Endothelial cell (in vitro differentiated cells): ENCODE measurements at places on chromosomes 6 and 20.
A peak's percentile ranks its signal among the peaks of the same experiment; 100 is the strongest.

DNA sequence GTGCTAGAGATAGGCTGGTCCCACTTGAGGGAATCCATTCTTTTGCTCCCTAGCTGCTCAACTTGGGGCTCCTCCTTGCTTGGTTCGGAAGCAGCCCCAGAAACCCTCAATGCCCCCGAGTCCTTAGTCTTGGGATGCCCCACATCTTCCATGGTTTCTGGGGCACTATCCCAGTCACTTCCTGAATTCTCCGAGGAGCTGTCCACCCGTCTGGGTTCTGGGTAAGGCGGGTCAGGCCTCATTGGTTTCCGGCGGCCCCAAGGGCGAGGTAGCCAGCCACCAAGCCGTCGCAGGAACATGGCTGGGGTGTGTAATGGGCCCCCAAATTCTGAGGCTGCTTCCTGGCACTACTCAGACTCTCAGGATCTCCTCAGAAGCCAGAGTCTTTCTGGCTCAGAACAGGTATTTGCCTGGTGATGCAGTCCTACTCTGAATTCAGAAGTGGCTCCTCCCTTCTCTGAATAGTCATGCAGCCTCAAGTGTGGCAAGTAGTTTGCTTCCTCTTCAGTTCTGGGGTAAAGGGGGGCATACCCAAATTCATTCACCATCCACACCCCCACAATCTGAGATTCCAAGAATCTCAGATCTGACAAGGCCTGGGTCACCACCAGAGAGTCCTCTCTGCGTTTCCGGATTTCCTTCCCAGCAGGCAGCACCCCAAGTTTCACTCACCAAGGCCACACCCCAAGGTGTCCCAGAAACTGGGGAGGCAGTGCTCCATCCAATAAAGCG, 763 bp downstream of the C6orf47 start:
- no peak for DNase-seq

DNA sequence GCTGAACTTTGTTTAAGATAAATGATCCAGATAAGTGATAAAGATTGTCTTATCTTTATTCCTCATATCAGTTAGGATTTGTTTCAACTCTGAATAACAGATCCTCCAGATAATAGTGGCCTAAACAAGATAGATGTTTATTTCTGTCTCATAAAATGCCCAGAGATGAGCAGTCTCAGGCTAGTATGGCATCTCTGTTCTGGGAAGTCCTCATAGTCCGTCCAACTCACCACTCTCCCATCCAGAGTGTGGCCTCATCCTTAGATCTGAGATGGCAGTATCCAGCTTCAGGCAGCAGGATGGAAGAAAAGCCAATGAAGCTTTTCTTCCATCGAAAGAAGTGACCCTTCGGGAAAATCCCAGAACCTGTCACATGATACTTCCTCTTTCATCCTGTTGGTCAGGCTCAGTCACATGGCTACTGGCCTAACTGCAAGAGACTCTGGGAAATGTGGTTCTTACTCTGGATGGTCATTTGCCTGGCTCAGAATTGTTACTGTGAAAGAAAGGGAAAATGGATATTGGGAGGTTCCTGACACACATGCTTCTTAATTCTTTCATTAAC, 29.4 kb upstream of the TAGAP start:
- peak; percentile 34 for DNase-seq

- no peak for DNase-seq
Measured at GRCh38 chr20:63284083-63284440, 8.9 kb upstream of the COL20A1 start.

DNA sequence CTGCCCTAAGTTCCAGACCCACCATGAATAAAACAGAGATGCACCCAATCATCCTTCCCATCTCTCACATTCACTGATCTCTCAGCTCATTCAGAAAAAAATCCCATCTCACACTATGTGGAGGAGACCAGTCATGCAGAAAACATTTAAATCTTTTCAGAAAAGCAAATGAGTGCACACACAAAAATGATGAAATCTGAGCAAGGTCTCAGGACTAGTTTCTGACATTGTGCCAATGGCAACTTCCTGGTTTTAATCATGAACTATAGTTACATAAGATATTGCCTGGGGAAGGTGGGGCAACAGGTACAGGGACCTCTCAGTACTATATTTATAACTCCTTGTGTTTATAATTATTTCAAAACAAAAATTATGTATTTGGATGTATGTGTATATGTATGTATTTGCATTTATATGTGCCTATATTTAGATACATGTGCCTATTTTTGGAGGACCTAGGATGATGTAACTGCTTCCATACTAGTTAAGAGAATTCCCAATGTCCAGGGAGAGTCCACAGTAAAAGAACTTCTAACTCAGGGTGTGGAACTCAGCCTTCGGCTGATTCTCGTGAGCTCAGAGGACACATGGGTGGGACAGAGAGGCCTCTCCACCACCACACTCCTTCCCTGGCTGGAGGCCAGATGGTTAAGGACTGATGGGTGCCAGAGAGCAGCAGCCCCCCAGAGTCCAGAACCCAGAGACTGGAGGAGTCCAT, 71.7 kb upstream of the MAP3K4 start:
- DNase-seq = no peak

GRCh38 chr20:17940224-17940971, 28.2 kb downstream of the SNX5 start:
- no peak for DNase-seq

DNA sequence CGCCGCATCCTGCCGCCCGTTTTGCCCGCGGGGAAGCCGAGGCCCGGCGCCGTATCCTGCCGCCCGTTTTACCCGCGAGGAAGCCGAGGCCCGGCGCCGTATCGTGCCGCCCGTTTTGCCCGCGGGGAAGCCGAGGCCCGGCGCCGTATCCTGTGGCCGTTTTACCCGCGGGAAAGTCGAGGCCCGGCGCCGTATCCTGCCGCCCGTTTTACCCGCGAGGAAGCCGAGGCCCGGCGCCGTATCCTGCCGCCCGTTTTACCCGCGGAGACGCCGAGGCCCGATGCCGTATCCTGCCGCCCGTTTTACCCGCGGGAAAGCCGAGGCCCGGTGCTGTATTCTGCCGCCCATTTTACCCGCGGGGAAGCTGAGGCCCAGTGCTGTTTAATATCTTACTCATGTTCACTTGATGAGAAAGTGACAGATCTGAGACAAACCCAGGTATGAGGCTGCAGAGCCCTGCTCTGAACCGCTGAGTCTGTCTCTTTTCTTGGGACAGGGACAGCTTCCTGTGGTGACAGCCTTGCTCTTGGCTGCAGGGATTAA, 129.4 kb downstream of the CDH26 start:
- no peak for DNase-seq

- DNase-seq = no peak
Measured at GRCh38 chr6:34806738-34807453, 15.0 kb downstream of the BLTP3A start.

DNA sequence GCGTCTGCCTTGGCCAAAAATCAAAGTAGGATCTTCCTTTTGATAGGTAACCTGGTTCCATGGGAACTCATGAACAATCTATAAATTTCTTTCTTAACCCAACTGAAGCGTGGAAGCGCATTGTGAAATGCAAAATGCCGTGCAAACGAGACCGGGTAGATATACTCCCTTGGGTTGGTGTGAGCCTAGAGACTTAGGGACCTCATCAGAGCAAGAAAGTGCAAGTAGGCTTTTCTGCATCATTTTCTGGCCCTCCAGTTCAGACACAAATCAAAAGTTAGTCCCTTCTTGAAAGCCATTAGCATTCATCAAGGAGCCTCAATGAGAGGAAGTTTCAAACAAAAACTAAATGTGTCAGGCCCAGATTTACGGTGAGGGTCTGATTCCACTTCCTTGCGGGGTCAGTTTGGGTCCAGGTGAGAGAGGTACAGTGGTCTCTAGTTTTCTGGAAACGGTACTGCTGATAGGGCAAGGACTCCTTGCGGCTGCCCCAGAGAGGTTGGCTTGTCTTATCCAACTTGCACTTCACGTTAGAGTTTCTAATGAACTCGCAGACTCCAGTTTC, 5.3 kb upstream of the ZNF184 start:
- peak; percentile 8 for DNase-seq

DNA sequence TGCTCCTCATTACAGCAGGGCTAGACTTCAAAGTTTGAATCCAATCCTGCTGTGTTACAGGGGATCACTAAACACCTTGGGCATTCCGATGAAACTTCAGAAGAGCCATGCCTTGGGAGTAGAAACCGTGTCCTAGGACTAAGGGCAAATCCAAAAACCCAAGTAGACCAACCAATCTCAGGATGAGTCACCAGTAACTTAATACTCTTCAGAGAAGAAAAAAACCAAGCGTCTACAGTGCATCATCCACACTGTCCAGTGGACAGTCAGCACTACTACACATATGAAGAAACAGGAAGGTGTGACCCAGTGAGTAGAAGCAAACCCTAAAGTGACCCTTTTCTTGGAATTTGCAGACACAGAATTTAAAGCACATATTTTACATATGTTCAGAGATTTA, 39.5 kb upstream of the VAPB start:
- no peak for DNase-seq

DNA sequence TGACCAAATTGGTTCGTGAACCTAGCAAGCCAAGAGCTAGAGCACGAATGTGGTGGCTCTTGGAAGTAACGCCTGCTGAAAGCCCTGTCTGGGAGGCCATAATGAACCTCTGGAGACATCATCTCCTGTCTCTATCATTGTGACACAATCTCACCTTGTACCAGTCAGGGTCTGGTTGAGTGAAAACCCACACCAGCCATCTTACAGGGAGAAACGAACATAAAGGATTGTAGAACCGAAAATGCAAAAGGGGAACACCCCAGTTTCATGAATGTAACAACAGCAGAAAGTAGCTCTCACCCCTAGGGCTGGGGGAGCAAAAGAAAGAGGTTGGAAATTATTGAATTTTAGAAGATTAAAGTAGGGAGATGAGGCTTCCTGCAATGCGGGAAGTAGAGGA, 50.9 kb upstream of the TAB2 start:
- no peak for DNase-seq

DNA sequence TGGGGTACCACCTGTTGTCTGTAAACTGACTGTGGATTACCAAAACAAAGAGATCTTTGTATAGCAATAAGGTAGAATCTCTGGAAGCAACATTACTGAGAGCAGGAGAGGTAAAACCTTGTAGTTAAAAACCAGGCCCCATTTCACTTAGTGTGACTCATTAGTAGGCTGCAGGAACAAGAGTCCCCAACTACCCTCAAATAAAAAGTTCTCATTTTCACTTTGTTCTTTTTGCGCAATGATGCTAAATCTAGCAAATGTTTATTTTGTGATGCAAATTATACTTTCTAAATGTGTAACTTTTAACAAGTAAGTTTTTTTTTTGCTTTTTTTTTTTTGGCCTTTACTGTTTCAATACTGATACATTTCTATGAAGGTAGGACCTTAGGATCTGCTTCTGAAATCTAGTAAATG, 67.1 kb downstream of the ESF1 start:
- no peak for DNase-seq

DNA sequence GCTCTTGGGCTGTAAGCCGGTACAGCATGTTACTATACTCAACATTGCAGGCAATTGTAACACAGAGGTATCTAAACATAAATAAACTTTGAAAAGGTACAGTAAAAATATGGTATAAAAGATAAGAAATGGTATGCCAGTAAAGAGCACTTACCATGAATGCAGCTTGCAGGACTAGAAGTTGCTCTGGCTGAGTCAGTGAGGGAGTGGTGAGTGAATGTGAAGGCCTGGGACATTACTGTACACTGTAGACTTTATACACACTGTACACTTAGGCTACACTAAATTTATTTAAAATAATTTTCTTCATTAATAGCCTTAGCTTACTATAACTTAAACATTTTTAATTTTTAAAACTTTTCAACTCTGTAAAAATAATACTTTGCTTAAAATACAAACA, 37.8 kb upstream of the ANKEF1 start:
- no peak for DNase-seq

DNA sequence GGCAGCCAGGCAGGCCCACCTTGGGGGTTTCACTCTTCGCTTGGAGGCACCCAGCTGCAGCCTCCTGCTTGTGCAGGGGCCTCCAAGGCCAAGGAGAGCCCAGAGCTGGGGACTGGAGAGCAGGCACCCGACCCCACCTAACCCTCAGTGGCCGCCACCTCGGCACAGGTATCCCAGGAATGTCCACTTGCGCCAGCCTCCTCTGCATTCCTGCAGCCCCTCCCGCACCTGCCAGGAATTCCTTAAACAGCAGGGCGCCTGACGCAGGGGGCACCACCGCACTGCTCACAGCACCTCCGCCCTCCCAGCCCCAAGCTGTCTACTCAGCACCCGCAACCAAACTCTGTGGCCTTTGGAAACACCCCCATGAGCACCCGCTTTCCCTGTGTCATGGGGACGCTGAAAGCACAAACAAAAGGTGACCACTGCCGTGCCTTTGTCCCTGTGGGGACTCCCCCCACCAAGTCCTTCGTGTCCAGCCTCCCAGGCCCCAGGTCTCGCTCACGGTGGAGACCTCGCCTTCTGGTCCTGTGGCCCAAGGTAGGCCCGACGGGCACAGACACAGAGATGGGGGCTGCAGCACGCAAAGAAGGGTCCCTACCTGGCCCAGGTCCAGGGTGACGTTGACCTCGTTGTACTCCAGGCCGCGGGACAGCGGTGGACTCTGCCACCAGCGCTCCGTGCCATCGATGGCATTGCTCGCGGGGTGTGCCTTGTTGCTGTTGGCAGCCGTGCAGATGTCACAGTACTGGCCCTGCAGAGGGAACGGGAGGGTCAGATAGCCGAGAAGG, 5.1 kb downstream of the LAMA5 start:
- DNase-seq = no peak

GRCh38 chr20:10946124-10946880, 272.5 kb upstream of the JAG1 start:
- DNase-seq = no peak

DNA sequence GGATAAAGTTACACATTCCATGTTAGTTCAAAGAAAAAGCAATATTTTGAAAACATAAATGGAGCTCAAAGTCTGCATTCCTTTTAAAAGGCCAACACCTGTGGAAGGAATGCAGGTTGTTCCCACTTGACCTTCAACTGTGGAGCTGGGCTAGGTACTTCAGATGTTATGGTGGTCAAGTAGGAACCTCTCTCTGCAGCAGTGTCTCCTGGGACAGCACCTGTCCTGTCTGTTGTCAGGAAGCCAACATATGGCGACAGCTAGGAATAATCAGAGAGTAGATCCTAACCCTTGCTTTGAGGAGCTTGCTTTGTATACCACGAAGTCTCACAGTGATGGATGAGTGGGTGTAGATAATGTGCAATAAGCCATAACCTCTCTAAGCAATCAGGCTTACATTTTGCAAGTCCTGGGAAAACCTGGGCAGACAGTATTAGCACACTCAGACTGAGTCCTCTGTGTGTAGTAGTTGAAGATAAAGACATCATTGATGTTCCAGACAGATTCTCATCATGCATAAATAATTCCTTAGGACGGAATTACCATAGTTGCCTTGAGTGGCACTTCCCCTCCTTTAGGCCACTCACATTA, 347.5 kb downstream of the PRL start:
- DNase-seq = no peak

DNA sequence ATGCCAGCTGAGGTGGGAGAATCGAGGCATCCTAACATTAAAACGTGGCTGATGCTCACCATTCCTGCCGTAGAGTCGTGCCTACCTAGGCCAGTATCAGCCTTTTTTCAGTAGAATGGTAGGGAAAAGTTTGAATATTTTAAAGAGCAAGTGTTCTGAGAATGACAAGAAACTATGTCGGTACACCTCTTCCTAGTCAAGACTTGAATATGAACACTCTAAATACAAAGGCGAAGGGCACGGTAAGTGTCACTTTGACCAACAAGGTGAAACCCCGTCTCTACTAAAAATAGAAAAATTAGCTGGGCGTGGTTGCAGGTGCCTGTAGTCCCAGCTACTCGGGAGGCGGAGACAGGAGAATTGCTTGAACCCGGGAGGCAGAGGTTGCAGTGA, 1.0 kb downstream of the GINM1 start:
- no peak for DNase-seq

GRCh38 chr6:15389765-15390723, 144.2 kb downstream of the JARID2 start:
- peak; percentile 65 for DNase-seq
